ENCODE measurements at places on chromosomes 12 and 14.

DNA sequence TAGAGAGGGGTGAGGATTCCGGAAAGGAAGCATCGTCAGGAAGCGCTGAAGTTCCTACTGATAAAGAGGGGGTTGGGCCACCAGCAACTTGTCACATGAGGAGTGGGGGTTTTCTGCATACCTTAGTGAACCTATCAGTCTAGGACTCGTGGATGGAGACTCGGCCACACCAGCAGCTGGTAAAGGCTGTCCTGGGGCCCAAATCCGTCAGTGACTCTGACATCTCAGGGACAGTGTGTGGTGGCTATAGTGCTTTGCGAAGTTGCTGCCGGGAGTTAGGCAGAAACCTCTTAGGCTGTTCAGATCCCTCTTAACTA is 16.4 kb downstream of the RNASE2 start:
- no peak for DNase-seq

- no peak for DNase-seq
Observed at GRCh38 chr14:66085224-66085623, 400.9 kb upstream of the CCDC196 start.

GRCh38 chr14:89542786-89543424 is 125.9 kb upstream of the FOXN3 start:
- no peak for DNase-seq

DNA sequence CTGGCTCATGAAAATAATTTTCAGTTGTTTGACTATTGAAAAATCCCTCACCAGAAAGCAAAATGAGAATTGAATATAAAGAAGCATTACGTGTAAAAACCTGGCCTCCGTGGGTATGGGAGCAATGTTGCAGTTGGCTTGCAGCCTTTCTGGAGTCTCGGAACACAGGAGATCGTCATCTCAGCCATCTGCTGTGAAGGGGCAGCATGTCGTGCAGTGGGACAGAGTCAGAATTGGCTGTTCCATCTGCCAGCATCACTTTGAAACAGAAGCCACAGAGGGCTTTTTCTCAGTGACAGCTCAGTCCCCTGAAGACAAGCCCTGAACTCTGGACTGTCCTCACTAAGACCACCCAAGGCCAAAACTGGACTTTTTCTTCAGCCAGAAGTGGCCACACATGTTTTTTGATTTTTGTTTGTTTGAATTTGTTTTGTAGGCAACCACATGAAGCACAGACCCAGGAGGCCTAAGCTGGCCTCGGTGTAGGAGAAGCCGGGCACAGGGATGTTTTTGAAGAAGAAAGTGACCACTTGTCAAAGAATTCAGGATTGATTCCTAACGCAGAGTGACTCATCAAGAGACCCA is 170.8 kb upstream of the DYRK2 start:
- no peak for DNase-seq

DNA sequence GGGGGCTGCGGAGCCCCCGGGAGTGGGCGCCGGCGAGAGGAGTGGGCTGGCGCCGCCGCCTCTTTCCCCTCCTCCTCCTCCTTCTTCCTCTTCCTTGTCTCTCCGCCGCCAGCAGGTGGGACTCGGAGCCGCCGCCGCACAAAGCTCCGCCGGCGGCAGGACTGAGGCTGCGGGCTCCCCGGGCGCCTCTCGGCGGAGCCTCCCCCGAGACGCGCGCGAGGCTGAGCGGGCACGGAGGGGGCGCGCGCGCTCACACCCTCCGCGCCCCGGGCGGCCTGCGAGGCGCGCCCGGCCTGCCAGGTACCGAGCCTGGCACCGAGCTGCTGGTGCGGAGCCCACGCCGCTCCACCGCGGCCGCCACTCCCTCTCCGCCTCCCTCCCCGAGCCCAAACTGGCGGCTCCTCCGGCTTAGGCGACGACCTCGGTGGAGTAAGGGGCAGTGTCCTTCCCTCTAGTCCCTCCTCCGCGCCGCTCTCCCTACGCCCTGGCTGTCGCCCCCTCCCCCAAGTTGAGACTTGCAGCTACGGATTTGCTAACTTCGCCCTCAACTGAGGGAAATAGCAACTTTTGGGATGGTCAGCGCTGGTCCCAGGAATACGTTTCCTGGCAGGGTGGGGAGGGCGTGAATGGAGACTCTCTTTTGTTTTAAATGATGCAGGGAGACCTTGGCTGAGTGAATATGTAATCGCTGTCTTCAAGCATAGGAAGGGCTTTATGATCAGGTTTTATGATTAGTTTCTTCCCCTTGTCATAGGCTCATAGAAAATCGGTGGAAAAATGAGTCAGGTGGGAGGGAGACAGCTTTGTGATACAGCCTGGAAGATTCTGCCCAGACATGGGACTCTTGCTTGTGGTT is 199.5 kb upstream of the CAND1 start:
- peak; percentile 64 for DNase-seq

DNA sequence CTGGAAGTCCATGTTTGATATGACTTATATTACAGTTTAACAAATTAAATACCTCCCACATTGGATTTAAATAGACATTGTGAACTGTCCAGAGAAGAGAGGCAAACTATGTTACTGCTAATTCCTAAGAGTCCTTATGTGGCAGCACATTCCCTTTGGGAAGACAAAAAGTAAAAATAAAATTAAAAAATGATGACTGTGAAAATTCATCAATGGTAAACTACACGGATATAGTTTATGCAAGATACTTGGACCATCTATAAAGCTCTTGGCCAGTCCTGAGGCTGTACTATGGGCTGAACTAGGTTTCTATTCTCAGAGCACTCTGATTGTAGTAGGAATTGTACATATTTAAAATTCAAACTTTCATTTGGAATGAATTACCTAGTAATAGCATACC is 206.4 kb downstream of the LRRK2 start:
- DNase-seq: no peak

GRCh38 chr14:23177181-23177580 is 6.3 kb downstream of the SLC7A8 start:
- DNase-seq: no peak

GRCh38 chr12:15346488-15346887 is 24.2 kb downstream of the PTPRO start:
- no peak for DNase-seq

DNA sequence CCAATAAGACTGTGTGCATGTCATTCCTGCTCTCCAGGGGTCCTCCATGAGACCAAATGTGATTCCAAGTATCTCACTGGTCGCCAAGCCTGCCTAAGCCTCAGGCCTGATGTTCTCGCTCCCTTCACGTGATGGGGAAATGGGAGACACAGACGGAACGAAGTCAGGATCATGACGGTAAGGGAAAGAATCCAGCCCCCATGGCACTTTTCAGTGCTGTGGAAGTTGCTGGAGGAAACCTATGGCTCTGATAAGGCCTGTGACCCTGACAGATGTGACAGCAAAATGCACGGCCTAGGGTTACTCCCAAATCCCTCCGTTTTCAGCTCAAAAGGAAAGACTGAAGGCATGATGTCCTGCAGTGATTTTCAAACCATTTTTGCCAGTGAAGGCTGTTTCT is 184.9 kb downstream of the CALM1 start:
- no peak for DNase-seq

DNA sequence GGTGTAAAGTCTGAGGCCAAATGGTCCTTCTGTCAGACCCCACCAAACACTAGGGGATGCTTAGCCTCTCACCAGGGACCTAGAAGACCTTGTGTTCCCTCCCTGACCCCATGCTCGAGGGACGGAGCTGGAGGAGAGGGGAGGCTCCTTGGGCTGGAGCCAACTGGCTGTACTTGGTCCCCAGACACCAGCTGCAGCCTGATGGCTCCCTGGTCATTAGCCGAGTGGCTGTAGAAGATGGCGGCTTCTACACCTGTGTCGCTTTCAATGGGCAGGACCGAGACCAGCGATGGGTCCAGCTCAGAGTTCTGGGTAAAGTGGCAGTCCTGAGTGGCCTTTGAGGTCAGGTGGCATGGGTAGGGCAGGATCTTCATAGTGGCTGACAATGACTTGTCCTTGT is 29.0 kb downstream of the PAPLN start:
- DNase-seq: peak; percentile 32

Measured in SK-N-SH (cell line).